ENCODE measurements at places on chromosomes 2 and 18.
A peak's percentile ranks its signal among the peaks of the same experiment; 100 is the strongest.

GRCh38 chr2:26674771-26675170, 17.8 kb upstream of the KCNK3 start:
- H3K36me3 ChIP-seq = no peaks in the 10 kb centered on the region
- DNase-seq = no peak

DNA sequence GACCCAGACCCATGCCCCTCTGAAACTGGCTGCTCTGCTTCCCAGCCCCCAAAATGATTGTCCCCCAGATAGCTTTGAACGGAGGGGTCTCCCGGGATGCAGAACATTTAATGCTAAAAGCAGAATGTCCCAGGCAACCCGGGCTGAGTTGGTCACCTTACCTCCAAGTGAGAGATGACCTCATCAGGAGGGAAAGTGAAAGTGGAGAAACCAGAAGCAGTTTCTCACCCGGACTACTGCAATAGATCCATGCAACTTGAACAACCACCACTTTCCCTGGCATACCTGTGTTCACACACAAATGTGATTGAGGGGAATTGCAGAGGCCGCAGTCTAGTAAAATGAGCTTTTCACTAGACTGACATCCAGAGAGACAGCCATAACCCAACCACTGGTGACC, 75.3 kb upstream of the NPAS2 start:
- H3K27ac ChIP-seq = no peak overlapping the region
- DNase-seq = no peak
- H3K4me3 ChIP-seq = no peak overlapping the region

DNA sequence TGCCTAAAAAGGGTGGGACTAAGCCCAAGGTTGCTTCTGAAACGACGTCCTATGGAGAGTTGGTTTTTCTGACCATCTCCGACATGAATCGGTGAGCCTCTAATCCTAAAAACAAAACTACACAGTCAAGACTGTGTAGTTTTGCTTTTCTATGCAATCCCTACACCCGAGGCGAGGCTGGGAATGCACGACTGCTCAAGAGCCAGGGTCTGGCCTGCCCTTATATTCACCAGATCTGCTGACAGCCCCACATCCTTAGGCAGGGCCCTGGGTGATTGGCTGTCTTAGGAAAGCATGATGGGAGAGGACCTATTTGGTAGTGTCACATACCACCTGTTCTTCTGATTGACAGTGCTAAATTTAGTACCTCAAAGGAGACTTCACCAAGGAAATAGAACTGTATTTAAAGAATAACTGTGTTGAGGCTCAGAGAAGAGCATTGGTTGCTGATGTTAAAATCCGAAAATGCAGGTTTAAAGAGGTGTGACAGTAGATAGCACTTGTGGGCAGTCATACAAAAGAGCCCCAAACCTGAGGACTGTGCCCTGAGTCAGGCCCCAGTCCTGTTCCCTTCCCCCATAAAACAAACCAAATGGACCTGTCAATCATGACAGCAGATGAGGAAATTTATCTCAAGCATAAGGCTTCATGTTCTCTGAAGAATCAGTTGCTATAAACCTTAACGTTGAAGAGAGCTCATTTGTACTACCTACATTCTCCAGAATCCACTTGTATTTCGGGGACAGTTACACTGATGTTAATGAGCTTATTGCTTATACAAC, at the start of gene TTN:
Gene TTN, minus strand, starts transcription at position 197 of the 782 bp plus-strand sequence. CDS start 2,781 bp downstream, outside the sequence.
- no peak for DNase-seq
- H3K36me3 ChIP-seq = no peaks in the 10 kb centered on the region
- H3K27me3 ChIP-seq = no peaks in the 10 kb centered on the region
- H3K4me1 ChIP-seq = no peaks in the 10 kb centered on the region

DNA sequence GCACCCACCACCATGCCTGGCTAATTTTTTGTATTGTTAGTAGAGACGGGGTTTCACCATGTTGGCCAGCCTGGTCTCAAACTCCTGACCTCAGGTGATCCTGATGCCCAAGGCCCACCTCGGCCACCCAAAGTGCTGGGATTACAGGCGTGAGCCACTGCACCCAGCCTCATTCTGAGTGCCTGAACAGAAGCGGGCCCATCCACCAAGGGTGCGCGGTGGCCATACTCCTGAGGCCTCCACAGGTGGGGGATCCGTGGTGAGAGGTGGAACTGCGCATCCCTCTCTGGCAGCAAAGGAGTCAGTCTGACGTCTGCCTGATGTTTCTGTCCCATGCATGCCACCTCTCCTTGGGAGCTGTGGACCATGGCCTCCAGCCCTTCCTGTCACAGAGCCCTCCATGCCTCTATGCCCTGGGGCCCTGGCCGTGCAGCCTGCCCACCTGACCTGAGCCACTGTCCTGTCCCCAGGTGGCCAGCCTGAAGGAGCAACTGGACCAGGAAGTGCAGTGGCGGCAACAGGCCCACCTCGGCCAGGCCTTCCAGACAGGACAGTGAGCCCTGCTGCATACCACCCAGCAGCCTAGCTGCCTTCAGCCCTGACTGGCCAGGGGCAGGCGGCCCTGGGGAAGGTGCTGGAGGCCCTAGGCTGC, 7.6 kb upstream of the SNED1 start:
- no peaks in the 10 kb centered on the region for H3K27me3 ChIP-seq
- peak overlapping the region; percentile 52 for H3K27ac ChIP-seq
- H3K4me1 ChIP-seq = peaks cover 49% of the 10 kb centered on the region
- no peak for DNase-seq

DNA sequence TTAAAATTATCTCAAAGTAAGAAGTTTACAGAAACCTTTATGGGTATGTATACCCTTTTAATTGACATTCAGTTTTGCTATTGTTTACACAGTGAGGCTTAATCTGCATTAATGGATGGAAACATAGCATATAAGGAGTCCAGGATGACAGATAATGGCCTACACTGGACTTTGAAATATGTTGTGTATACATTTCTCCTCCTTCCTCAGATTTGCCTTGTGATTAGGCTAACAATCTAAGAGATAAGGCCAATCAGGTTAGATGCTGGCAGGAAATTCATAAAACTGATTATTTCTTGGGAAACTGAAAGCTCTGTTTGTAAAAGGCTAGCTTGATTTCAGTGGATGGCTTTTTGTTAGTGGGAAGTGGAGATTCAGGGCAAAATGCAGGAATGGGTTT, 191.9 kb downstream of the LDLRAD4 start:
- no peaks in the 10 kb centered on the region for H3K27me3 ChIP-seq
- no peaks in the 10 kb centered on the region for H3K4me1 ChIP-seq
- no peak overlapping the region for H3K27ac ChIP-seq

DNA sequence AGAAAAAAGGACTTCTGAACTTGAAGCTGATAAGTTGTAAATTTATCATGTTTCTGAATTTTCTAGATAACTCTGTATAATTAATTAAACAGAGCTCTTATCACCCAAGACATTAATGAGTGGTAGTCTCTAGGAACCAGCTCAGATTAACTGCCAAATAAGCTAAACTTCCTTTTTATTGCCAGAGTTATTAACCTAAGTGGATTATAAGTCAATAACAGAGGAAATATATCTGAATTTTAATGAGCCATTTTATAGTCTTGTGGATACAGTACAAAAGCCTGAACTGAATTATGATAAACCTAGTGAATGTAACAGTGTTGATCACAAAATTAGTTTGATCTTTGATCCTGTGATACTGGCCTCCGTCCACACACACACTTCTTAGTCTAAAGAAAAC, 111.5 kb downstream of the COMMD1 start:
- peaks cover 9% of the 10 kb centered on the region for H3K4me1 ChIP-seq
- DNase-seq = no peak
- no peak overlapping the region for H3K4me3 ChIP-seq
- H3K36me3 ChIP-seq = peaks cover 6% of the 10 kb centered on the region
- no peak overlapping the region for H3K27ac ChIP-seq
- no peaks in the 10 kb centered on the region for H3K27me3 ChIP-seq

DNA sequence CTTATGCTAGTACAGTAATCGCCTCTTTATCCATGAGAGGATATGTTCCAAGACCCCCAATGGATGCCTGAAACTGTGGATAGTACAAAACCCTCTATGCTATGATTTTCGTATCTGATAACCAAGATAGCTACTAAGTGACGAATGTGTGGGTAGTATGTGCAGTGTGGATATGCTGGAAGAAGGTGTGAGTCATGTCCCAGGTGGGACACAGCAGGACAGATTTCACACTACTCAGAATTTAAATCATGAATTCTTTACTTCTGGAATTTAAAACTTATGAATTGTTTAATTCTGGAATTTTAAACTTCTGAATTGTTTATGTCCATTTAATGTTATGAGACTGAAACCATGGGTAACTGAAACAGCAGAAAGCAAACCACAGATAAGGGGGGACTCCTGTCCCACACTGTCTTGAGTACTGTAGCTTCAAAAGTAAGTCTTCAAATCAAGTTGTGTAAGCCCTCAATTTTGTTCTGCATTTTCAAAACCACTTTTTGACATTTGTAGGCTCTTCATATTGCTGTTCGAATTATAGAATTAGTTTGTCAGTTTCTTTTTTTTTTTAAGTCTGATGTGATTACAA, 116.0 kb downstream of the LTBP1 start:
- no peaks in the 10 kb centered on the region for H3K4me1 ChIP-seq
- no peaks in the 10 kb centered on the region for H3K27me3 ChIP-seq
- no peaks in the 10 kb centered on the region for H3K36me3 ChIP-seq
- H3K27ac ChIP-seq = no peak overlapping the region

DNA sequence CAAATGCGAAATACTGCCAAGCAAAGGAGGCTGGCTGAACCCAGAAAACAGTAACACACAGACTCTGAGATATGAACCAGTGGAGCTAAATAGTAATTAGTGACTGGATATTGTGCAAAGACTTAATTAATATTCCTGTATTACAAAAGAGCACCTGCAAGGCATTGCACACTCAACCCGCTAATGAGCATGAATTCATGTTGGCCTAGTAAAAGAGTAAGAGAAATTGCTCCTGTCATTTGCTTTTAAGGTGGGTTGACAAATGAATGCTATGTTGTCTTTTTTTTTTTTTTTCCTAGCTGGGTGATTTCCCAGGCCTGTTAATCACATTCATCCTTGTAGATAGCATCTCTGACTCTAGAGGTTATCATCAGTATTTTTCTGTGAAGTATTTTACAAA, 87.0 kb upstream of the CERS6 start:
- no peak overlapping the region for H3K27ac ChIP-seq
- H3K4me3 ChIP-seq = no peak overlapping the region
- no peak for DNase-seq
- no peaks in the 10 kb centered on the region for H3K4me1 ChIP-seq

GRCh38 chr18:46260879-46261143, 156.6 kb downstream of the HAUS1 start:
- no peak for DNase-seq
- peaks cover 25% of the 10 kb centered on the region for H3K36me3 ChIP-seq
- H3K27ac ChIP-seq = no peak overlapping the region
- H3K27me3 ChIP-seq = no peaks in the 10 kb centered on the region

- H3K36me3 ChIP-seq = no peaks in the 10 kb centered on the region
- H3K4me3 ChIP-seq = no peak overlapping the region
- no peak for DNase-seq
- no peaks in the 10 kb centered on the region for H3K27me3 ChIP-seq
- H3K27ac ChIP-seq = no peak overlapping the region
These were observed 165.0 kb upstream of the CCDC68 start for GRCh38 chr18:55124078-55124763.

DNA sequence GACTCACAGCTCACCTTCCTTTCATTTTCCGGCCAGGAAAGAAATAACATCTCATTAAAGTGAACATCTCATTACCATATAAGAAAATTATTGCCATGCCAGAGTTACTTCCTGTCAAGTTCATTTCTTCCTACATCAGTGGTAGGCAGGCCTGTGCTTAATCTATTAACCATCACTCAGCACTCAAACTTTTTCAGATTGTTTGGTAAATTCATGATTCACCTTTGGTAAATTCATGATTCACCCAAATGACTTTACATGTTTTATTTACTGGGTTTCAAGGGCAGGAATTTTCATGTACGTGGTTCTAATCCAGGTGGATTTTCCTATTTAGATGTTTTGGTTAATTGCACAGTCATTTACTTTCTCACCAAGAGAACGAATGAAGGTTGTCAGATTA, 116.5 kb downstream of the CSRNP3 start:
- no peaks in the 10 kb centered on the region for H3K4me1 ChIP-seq
- no peaks in the 10 kb centered on the region for H3K36me3 ChIP-seq
- H3K4me3 ChIP-seq = no peak overlapping the region
- DNase-seq = no peak
- no peaks in the 10 kb centered on the region for H3K27me3 ChIP-seq

GRCh38 chr2:215724146-215724545, 288.3 kb upstream of the FN1 start:
- no peak overlapping the region for H3K27ac ChIP-seq
- no peaks in the 10 kb centered on the region for H3K27me3 ChIP-seq
- no peaks in the 10 kb centered on the region for H3K36me3 ChIP-seq
- DNase-seq = no peak
- H3K4me1 ChIP-seq = no peaks in the 10 kb centered on the region
- no peak overlapping the region for H3K4me3 ChIP-seq

DNA sequence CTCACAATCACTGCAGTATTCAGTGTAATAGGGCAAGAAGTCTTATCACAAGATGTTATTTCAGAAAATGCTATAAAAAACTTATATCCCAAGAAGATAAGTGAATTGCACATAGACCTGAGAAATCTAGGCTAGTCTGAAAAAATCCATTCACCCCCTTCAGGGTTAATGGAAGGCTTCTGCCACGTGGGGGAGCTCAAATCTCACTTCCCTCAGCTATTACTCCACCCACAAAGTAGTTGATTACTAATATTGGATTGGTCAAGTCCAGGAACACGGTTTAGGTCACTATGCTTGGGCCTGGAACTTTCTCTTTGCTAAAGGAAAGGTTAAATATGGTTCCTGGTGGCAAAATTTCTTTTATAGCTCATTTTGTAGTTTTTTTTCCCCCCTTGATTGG, 51.2 kb upstream of the ADAM23 start:
- no peaks in the 10 kb centered on the region for H3K27me3 ChIP-seq
- no peak overlapping the region for H3K4me3 ChIP-seq
- no peaks in the 10 kb centered on the region for H3K4me1 ChIP-seq
- no peak overlapping the region for H3K27ac ChIP-seq
- DNase-seq = no peak

- no peak overlapping the region for H3K27ac ChIP-seq
- no peaks in the 10 kb centered on the region for H3K27me3 ChIP-seq
These were observed 54.2 kb downstream of the HK2 start for GRCh38 chr2:74887960-74888700.

DNA sequence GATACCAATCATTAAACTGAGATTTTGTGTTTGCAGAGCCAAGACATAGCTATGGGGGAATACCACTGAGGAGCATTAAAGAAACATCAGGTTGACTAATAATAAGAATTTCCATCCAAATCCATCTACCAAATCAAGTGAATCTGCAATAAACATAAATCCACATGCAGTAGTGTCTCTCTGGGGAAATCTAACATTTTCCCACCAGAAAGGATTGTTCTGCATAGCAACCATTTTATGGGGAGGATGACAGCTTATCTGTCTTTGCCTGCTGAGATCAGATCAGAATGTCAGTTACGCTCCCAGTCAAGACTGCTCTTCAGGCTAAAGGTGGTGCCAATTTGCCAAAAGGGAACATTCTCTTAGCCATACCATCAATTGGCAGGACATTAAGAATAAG, 1098.9 kb upstream of the CHAC2 start:
- H3K36me3 ChIP-seq = no peaks in the 10 kb centered on the region
- DNase-seq = no peak
- H3K4me3 ChIP-seq = no peak overlapping the region
- no peaks in the 10 kb centered on the region for H3K4me1 ChIP-seq

GRCh38 chr2:45636008-45636407, 15.5 kb upstream of the PRKCE start:
- no peak overlapping the region for H3K4me3 ChIP-seq
- H3K27ac ChIP-seq = no peak overlapping the region
- H3K27me3 ChIP-seq = no peaks in the 10 kb centered on the region

GRCh38 chr2:237310515-237311114, 103.3 kb downstream of the COL6A3 start:
- H3K27me3 ChIP-seq = no peaks in the 10 kb centered on the region
- no peaks in the 10 kb centered on the region for H3K4me1 ChIP-seq
- no peak for DNase-seq
- no peak overlapping the region for H3K27ac ChIP-seq
- no peaks in the 10 kb centered on the region for H3K36me3 ChIP-seq
- no peak overlapping the region for H3K4me3 ChIP-seq

Data from tibial nerve (tissue), 4 donors.